ENCODE measurements at places on chromosomes 12 and 14.
A peak's percentile ranks its signal among the peaks of the same experiment; 100 is the strongest.

DNA sequence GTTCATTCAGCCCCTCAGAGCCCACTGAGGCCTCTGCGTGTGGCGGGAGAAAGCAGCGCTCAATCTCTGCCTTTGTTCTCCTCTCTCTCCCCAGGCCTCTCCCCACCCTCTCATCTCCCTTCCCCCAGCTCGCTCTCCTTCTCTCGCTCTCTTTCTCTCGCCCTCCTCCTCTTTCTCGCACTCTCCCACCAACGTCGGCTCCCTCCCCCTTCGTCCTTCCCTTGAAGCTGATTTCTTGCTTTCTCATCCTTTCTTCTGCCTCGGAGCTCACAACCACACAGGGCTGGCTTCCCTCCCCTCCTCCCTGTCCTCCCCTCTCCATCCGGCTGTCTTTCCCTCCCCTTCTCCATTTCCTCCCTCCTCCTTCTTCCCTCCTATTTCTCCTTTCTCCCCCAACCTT, 96.4 kb downstream of the LRRC74A start:
- H3K27me3 ChIP-seq, result no peaks in the 10 kb centered on the region
- no peak overlapping the region for H3K27ac ChIP-seq
- H3K4me1 ChIP-seq, result peaks cover 94% of the 10 kb centered on the region
- DNase-seq, result peak; percentile 61

GRCh38 chr12:45234139-45234865, 18.4 kb downstream of the ANO6 start:
- H3K4me1 ChIP-seq, result peaks cover 7% of the 10 kb centered on the region
- H3K27me3 ChIP-seq, result no peaks in the 10 kb centered on the region
- DNase-seq, result peak; percentile 56
- H3K27ac ChIP-seq, result peak overlapping the region; percentile 35
- H3K36me3 ChIP-seq, result peaks cover 2% of the 10 kb centered on the region
- no peak overlapping the region for H3K4me3 ChIP-seq

DNA sequence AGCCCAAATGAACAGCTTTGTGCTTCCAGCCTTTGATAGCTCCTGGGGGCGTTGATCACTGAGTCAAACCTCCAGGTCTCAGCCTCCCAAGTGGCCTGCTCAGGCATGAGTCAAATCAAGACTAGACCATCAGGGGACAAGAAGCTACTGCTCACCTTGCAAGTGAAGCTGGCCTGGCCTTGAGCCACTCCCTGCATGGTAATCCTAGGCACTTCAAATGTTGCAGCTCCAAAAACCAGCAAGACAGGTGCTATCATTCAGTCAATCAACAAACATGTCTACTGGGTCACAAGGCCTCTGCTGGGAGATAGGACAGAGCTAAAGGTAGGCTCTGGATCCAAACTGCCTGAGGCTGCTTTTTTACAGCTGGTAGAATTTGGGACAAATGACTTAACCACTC, 33.1 kb upstream of the NOS1 start:
- H3K4me3 ChIP-seq, result no peak overlapping the region
- H3K27ac ChIP-seq, result no peak overlapping the region
- no peak for DNase-seq

- H3K4me1 ChIP-seq, result peaks cover 27% of the 10 kb centered on the region
- H3K27ac ChIP-seq, result no peak overlapping the region
- H3K4me3 ChIP-seq, result no peak overlapping the region
- DNase-seq, result no peak
Observed at GRCh38 chr14:59830338-59830734, 40.2 kb downstream of the RTN1 start.

Data from common myeloid progenitor, CD34-positive (primary cell).